ENCODE measurements at places on chromosomes 7 and 10. TPM values are rescaled to one million over a fixed set of nuclear protein-coding genes. Genes with fewer than 3 reads are reported as not detected.
A peak's percentile ranks its signal among the peaks of the same experiment; 100 is the strongest.

DNA sequence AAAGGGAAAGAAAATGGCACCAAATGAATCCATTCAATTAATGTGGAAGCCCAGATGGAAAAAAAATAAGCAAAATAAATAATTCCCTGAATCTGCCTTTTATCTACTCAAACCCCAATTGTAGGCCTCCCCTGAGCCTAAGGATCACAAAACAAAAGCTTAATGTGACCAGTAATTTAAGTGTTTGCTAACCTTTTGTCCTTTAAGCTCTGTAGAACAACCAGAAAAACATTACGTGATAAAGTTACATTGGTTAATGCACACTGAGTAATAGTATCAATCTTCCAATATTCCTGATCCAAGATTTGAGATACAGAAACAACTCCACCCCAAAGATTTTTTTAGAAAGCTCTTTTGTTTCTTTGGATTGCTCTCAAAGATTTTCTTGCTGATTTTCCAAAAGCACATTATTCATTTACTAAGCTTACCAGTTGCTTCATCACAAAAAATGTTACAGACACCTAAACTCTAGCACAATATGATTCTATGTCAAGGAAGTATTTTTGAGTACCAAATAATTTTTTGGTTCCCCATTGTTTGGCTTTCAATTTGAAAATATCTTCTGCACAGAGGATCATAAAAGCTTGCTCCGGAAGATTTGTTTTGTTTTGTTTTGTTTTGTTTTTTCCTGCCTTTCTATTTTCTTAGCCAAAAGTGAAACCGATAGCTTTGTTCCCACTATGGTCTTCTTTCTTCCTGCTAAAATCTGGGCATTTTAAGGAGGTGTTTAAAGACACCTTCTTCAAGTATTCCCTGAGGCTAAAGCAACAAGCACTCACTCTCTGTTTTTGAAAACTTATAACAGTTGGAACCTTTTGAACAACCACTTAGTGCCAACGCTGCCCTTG lies 54.2 kb downstream of the TRIL start:
- DNase-seq: no peak

NCF1 gene
- total RNA-seq: 55.3 TPM

LEP gene
- total RNA-seq: 12.3 TPM

DNA sequence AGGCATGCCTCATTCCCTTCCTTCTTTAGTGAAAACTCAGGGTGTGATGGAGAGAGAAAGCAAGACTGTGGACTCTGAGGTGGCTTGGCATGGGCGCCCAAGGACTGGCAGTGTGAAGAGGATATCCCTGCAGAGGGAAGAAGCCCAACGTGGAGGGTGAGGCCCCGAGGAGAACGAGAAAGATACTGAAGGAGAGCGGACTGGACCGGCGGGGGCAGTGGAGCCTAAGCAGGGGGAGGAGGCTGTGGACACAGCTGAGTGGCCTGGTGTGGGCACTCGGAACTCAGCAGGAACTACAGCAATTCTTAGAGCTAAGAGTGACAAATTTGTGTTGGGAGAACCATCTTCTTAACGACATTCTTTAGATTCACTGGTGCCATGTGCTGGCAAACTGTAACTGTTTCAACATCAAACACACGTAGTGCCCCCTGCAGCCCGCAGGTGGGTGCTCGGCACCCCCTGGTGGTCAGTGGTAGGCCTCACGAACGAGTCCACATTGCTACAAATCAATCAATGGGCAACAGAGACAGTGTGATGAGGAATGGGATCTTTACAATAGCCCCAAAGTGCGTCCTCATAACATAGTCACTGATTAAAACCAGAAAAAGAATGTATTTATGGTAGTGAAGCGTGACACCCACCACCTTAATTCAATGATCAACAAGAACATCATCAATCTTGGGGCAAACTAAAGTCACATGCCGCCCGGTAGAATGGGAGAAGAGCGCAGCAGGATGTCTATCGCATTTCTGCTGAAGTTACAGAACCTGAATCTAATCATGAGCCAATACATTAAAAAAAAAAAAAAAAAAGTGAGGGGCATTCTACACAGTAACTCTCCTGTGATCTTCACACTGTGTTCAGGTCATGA lies 2.0 kb upstream of the SFTPA1 start:
- no peak for DNase-seq

GRCh38 chr10:80104066-80104926 lies 25.8 kb downstream of the TMEM254 start:
- no peak for DNase-seq

DNA sequence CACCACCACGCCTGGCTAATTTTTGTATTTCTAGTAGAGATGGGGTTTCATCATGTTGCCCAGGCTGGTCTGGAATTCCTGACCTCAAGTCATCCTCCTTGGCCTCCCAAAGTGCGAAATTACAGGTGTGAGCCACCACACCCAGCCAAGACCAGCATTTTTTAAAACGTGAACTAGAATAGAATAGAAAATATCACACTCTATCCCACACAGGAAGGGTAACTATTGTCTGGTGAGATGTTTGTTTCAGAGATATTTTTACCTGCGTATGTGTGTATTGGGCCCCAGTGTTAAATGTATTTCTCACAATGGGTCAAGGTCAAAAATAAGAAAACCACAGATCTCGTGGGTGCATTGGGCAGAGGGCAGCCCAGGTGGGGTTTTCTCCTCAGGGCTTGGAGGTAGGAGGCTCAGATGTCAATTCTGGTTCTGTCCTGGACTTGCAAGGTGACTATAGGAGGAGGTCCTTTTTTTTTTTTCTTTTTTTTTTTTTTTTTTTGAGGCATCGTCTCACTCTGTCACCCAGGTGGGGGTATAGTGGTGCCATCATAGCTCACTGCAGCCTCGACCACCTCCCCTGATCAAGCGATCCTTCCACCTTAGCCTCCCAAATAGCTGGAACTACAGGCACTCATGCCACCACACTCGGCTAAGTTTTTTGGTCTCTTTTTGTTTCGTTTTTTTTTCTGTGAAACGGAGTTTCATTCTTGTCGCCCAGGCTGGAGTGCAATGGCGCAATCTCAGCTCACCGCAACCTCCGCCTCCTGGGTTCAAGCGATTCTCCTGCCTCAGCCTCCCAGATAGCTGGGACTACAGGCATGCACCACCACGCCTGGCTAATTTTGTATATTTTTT lies 19.0 kb downstream of the SH2B2 start:
- DNase-seq: no peak

KCNIP2 gene
- total RNA-seq: 70.1 TPM

GRCh38 chr7:3754493-3755341 lies 453.7 kb downstream of the SDK1 start:
- no peak for DNase-seq

GJC3 gene
- total RNA-seq: 0.63 TPM

DNA sequence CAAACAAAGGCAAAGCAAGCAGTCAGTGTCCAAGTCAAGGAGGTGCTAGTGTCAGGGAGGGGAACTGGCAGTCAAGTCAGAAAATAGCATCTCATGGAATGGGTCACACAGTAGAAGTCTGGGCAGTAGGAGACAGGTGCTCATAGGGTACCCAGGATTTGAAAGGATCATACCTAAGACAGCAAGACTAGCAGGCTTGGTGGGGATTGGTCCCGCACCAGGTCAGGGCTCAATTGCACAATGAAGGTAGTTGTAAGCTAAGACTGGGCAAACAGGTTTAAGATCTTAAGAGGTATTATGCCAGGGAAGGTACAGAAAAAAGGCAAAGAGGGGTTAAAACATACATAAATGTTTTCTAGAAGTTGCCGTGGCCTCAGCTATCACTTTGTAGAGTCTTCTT lies 181.4 kb upstream of the ETV1 start:
- DNase-seq: no peak

MLXIPL gene
- total RNA-seq: 217 TPM

GRCh38 chr7:132059141-132059540 lies 502.7 kb upstream of the PODXL start:
- no peak for DNase-seq

GRCh38 chr10:60000747-60001146 lies 94.4 kb upstream of the CCDC6 start:
- no peak for DNase-seq

GRCh38 chr7:27160145-27160545 lies 3.7 kb upstream of the HOXA7 start:
- DNase-seq: peak; percentile 20

GRCh38 chr10:126455766-126456405 lies 67.6 kb upstream of the ADAM12 start:
- no peak for DNase-seq

DNA sequence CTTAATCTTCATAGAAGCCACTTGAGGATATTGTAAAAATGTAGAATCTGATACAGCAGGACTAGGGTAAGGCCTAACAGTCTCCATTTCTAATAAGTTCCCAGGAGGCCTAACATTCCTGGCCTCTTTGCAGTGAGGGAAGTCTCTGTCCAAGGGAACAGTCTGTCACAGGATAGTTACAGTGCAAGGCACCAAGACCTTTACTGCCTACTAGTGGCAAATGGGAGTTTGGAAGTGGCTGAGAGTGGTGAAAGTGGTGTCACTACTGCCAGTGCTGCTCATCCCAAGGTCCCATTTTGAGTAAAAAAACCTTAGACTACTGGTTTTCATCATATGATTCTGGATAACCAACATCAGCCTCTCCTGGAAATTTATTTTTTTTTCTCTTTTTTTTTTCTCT lies 619.5 kb upstream of the SEMA3D start:
- no peak for DNase-seq

DNA sequence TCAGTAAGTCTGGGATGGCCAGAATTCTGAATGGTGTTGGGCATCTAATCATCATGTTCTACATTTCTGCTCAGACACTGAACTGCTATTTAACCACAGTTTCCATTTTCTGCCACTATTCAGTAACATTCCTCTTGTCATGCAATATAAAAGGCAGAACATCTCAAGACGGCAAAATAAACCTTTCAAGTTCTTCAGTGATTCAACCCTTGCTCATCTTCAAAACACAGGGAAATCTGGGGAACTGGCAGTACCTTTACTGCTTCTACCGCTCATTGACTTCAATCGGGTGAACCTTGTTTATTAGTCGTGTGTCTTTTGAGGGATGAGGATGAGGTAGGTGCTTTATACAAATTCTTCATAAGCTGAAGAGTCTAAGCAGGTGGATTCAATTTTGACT lies 184.7 kb upstream of the ANK3 start:
- DNase-seq: no peak

AKR1D1 gene
- total RNA-seq: not detected

DNA sequence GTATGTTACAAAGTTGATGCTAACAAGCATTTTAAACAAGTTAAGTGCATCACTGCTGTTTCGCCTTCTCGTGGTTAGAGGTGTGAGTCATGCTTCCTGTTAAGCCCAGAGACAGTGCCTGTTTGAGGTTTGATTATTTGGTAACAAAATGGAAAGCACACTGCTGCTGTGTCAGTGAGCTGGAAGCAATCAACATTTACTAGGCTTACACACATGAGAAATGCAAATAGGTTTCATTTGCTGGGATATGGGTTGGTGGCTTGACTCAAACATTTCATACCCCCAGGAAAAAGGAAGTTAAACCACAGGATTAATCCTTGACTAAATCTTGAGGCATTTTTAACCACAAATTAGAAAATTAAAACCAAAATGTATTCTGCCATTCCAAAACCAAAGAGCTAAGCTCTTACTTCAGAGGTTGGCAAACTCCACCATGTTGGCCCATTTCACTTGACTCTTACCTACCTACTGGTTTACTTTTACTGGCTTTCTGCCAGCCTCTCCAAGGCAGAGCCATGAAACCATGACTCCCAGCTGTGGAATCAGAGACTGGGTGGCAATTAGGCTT lies 139.2 kb downstream of the ETV1 start:
- no peak for DNase-seq

CYP2E1 gene
- total RNA-seq: 2.3 TPM

LRRC61 gene
- 3.2 TPM for total RNA-seq

DNA sequence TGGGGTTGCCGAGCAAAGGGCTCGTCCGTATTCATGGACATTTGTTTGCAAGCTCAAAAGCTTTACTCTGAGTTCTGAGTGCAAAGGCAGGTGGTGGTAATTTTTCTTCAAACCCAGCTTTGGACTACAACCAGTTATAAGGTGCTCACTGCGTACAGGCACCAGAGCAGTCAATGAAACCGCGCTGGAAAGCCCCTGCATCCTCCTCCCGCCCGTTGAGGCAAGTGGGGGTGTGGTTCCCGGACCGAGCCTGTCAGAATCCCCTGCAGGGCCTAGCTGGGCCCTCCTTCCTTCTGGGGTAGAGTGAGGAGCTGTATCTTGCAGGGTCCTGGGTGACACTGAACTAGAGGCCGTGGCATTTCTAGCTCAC lies 22.3 kb downstream of the AMZ1 start:
- no peak for DNase-seq

DNA sequence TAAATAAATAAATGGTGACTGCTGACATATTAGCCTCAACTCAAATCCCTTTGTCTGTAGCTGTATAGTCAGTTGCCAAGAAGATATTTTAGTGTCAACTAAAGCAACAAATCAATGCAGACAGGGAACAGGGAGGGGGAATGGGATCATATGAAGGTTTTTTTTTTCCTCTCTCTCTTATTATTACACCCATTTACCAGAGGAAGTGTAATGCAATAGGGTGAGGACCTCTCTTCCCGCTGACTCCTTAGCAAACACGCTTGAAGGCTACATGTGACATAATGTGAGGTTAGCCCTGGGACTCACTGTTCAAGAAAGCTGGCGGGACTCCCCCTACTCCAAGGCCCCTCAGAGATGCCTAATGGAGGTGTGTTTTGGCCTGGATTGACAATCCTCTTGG lies 88.2 kb downstream of the CHRM2 start:
- DNase-seq: no peak

DNA sequence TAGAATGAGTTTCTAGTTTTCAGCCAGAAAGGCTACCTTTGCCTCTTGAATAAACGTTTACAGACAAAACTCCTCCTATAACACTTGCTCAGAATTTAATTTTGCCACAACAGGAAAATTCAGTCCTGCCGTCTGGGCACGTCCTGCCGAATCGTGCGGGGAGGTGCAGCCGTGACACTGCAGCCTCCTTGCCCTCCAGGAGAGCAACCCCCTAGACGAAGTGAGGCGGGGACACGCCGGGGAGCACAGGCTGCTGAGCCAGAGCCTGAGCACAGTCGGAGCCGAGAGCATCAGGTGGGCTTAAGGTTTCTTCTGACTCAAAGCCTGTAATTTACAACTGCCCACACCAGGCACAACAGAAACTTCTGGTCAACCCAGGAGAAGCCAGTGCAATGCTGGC lies 102.3 kb downstream of the DYNC2I1 start:
- DNase-seq: no peak

GRCh38 chr10:126115886-126116285 lies 219.5 kb downstream of the FANK1 start:
- no peak for DNase-seq

DNA sequence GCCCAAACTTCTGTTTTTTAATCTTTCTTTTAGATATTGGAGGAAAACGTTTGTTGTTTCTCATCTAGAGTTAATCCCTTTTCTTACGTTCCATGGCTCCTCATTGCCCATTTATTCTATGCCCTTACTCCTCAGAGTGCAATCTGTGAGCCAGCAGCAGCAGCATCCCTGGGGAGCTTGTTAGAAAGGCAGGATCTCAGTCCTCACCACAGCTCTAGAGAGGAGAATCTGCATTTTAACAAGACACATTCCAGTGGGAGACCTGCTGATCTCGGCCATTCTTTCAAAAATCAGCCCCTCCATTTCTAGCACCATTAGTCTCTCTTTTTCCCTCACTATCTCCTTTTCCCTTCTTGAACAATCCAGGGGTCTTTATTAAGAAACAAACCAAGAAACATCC lies 84.4 kb upstream of the NOBOX start:
- DNase-seq: no peak

- no peak for DNase-seq
Measured at GRCh38 chr10:93876381-93876780, 17.4 kb upstream of the SLC35G1 start.

Data from omental fat pad (tissue), 4 donors.